ENCODE measurements at places on chromosomes 16 and 17. TPM values are rescaled to one million over a fixed set of nuclear protein-coding genes. Genes with fewer than 3 reads are reported as not detected.

DNA sequence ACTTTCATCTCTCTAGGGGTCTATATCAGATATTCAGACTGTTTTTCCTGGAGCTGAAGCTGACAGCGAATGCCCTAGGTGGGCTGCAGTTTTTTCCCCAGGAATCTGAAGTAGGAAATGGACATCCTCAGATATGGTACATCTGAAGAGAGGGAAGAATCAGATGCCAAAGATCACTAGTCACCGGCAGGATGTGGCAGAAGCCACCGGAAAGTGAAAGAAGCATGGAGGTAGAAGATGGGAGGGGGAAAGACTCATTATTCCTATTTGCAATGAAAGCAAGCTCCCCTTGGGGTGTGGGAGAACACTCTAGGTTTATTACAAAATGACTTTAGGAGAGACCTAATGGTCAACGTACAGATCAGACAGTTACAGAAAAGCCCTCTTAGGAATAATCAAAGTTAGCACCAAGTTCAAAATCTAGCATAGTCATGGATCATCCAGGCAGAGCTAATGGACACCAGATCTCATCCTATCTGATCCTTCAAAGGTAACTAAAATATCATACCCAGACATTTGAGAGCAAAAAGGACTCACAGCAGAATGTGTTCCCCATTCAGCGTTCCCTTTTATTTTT lies 110.7 kb downstream of the HS3ST3A1 start:
- no peaks in the 10 kb centered on the region for H3K4me1 ChIP-seq
- no peak overlapping the region for H3K4me3 ChIP-seq
- H3K27ac ChIP-seq, result no peak overlapping the region
- H3K36me3 ChIP-seq, result no peaks in the 10 kb centered on the region

DNA sequence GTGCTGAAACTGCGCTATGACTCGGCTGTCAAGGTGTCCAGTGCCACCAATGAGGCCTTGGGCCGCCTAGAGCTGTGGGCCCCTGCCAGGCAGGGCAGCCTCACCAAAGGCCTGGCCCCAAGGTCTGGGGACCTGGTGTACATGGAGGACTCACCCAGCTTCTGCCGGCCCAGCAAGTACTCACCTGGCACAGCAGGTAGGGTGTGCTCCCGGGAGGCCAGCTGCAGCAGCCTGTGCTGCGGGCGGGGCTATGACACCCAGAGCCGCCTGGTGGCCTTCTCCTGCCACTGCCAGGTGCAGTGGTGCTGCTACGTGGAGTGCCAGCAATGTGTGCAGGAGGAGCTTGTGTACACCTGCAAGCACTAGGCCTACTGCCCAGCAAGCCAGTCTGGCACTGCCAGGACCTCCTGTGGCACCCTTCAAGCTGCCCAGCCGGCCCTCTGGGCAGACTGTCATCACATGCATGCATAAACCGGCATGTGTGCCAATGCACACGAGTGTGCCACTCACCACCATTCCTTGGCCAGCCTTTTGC lies 25.0 kb downstream of the WNT9B start:
- H3K36me3 ChIP-seq, result no peaks in the 10 kb centered on the region
- H3K27ac ChIP-seq, result no peak overlapping the region
- no peak for DNase-seq
- no peaks in the 10 kb centered on the region for H3K27me3 ChIP-seq
- H3K4me1 ChIP-seq, result peaks cover 5% of the 10 kb centered on the region
- no peak overlapping the region for H3K4me3 ChIP-seq

- no peaks in the 10 kb centered on the region for H3K27me3 ChIP-seq
- H3K4me1 ChIP-seq, result peaks cover 10% of the 10 kb centered on the region
- no peak for DNase-seq
- no peak overlapping the region for H3K4me3 ChIP-seq
- H3K27ac ChIP-seq, result no peak overlapping the region
- H3K36me3 ChIP-seq, result peaks cover 44% of the 10 kb centered on the region
These were observed 32.9 kb downstream of the KNOP1 start for GRCh38 chr16:19685176-19685575.

- H3K36me3 ChIP-seq, result no peaks in the 10 kb centered on the region
- no peaks in the 10 kb centered on the region for H3K4me1 ChIP-seq
- peaks cover 6% of the 10 kb centered on the region for H3K27me3 ChIP-seq
- no peak for DNase-seq
These were observed 385.3 kb downstream of the HAPSTR1 start for GRCh38 chr16:9476744-9477143.

DNA sequence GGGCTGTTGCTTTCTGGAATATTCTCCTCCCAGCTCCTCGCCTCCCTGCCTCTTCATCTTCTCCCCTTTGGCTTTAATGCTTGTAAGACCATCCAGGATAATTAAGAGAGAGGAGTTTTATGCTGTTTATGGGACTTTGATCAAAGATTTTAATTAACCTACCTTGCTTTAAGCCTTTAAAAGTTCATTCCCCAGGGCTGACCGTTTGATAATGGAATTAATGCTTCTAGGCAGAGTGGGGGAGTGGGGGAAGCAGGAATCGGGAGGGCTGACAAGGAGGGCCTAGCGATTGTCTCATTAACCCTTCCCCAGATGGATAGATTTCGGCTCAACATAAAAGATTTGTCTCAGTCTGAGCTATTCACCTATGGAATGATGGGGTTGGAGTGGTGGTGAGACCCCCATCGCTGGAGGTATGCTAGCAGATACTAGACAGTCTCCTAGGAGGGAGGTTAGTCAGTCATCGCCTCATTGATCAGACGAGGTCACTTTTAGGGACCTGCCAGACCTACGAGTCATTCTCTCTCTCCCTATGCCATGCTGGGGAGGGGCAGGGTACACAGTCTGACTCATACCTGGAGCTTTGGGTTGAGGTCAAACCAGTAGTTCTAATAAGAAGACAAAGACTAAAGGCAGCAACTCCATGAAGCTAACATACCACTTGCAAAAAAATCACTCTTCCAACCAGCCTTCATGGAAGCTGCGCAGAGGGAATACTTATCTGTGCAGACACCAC lies 236.6 kb upstream of the NLRP1 start:
- peaks cover 32% of the 10 kb centered on the region for H3K27me3 ChIP-seq
- H3K27ac ChIP-seq, result no peak overlapping the region
- H3K4me1 ChIP-seq, result no peaks in the 10 kb centered on the region
- H3K36me3 ChIP-seq, result no peaks in the 10 kb centered on the region

DNA sequence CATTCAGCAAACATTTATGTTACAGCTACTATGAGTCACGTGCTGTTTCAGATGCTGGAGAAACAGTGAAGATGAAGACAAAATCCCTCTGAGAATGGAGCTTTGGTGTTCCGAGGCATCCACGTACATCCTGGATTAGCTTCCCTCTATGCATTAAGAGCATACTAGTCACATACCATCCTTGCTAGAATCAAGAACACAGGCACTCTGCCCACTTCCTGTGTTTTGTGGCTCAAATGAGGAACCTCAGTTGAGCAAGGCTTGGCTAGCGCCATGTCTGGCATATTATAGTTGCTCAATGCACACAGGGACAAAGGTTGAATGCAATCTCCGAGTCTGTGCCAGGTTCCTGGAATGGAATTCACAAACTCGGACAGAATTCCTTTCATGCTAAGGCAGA lies 297.5 kb downstream of the XYLT1 start:
- no peak overlapping the region for H3K4me3 ChIP-seq
- H3K4me1 ChIP-seq, result peaks cover 14% of the 10 kb centered on the region
- H3K27me3 ChIP-seq, result no peaks in the 10 kb centered on the region
- no peak overlapping the region for H3K27ac ChIP-seq

DNA sequence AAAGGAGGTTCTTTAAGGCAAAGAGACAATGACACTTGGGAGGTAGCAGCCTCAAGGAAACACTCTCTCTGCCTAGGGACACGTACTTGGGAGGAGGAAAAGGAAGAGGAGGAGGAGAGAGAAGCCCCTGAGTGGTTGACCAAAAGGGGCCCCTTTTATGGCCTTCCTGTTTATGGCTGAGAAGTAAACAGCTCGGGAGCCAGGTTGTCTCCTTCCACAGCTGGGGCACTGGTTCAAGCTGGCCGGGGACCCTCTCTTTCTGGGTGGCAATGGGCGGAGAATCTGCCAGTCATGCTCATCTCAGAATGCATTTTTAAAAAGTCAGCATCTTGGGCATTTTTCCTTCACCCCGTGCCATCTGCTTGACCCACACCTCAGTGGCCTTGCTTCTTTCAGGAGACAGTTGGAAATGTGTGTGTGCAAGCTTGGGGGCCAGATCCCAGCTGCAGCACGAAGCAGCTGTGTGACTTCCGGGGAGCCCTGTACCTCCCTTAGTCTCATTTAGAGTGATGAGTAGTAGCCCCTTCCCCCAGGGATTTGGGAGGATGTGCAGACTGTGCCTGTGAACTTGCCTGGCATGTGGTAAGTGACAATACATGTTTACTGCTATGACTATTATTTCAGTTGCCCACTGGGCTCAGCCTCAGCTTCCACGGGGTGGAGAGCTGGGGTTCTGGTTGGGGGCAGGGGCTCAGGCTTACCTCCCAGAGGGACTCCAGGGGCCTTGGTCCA lies 33.8 kb upstream of the SALL1 start:
- no peaks in the 10 kb centered on the region for H3K4me1 ChIP-seq
- no peak for DNase-seq
- no peak overlapping the region for H3K4me3 ChIP-seq
- H3K27ac ChIP-seq, result no peak overlapping the region
- H3K36me3 ChIP-seq, result no peaks in the 10 kb centered on the region

GRCh38 chr17:44353672-44354331 lies 8.7 kb downstream of the GRN start:
- peak; percentile 39 for DNase-seq
- no peaks in the 10 kb centered on the region for H3K27me3 ChIP-seq
- H3K27ac ChIP-seq, result no peak overlapping the region
- peaks cover 7% of the 10 kb centered on the region for H3K4me1 ChIP-seq

Gene CHAD
- not detected for total RNA-seq

- H3K27me3 ChIP-seq, result no peaks in the 10 kb centered on the region
- H3K4me1 ChIP-seq, result peaks cover 15% of the 10 kb centered on the region
- H3K27ac ChIP-seq, result peak overlapping the region; percentile 91
- H3K36me3 ChIP-seq, result peaks cover 7% of the 10 kb centered on the region
- no peak for DNase-seq
These were observed 791 bp upstream of the C17orf75 start for GRCh38 chr17:32342603-32343325.

- H3K4me3 ChIP-seq, result no peak overlapping the region
- H3K27me3 ChIP-seq, result no peaks in the 10 kb centered on the region
- H3K36me3 ChIP-seq, result no peaks in the 10 kb centered on the region
- H3K27ac ChIP-seq, result no peak overlapping the region
- H3K4me1 ChIP-seq, result no peaks in the 10 kb centered on the region
These were observed 25.6 kb upstream of the PMFBP1 start for GRCh38 chr16:72197545-72197944.

DNA sequence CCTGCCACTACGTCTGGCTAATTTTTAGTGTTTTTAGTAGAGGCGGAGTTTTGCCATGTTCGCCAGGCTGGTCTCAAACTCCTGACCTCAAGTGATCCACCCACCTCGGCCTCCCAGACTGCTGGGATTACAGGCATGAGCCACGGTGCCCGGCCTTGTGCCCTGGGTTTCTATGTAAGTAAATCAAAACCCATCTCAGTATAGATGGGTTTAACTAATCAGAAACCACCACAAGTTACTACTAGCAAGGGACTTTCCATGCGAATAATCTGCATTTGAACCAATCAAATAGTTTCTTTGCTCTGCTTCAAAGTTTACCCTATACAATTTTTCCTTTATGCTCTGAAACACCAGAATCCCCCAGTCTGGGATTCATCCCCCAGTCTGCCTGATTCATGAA lies 16.5 kb upstream of the EIF1 start:
- peaks cover 36% of the 10 kb centered on the region for H3K4me1 ChIP-seq
- DNase-seq, result no peak
- H3K27me3 ChIP-seq, result no peaks in the 10 kb centered on the region

DNA sequence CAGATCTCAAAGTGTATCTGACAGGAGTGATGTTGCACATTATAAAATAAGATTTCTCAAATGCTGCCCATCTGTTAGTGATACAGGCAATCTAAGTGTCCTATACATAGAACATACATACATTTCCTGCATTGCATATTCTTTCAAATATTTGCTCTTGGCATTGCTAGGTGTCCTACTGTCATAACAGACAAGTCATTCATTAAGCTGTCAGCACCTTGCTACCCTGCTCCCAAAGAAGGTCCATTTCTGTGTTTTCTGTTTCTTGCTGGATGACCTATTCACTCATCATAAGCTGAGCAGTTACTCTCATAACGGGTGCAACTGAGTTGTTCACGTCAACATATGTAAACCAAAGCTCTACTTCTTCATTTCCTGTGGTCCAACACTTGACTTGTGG lies 719.0 kb downstream of the KCNJ2 start:
- H3K27me3 ChIP-seq, result peaks cover 4% of the 10 kb centered on the region
- no peak for DNase-seq
- no peaks in the 10 kb centered on the region for H3K4me1 ChIP-seq
- H3K36me3 ChIP-seq, result no peaks in the 10 kb centered on the region
- H3K27ac ChIP-seq, result no peak overlapping the region

- no peaks in the 10 kb centered on the region for H3K4me1 ChIP-seq
- H3K27me3 ChIP-seq, result no peaks in the 10 kb centered on the region
- H3K27ac ChIP-seq, result no peak overlapping the region
- H3K36me3 ChIP-seq, result peaks cover 1% of the 10 kb centered on the region
These were observed 1496.5 kb upstream of the GOT2 start for GRCh38 chr16:60230666-60231065.

- H3K4me1 ChIP-seq, result peaks cover 15% of the 10 kb centered on the region
- H3K36me3 ChIP-seq, result no peaks in the 10 kb centered on the region
- no peak overlapping the region for H3K4me3 ChIP-seq
- H3K27ac ChIP-seq, result no peak overlapping the region
- H3K27me3 ChIP-seq, result peaks cover 22% of the 10 kb centered on the region
These were observed 103.9 kb downstream of the GNAO1 start for GRCh38 chr16:56295059-56295665.

- H3K36me3 ChIP-seq, result peaks cover 5% of the 10 kb centered on the region
- H3K27me3 ChIP-seq, result no peaks in the 10 kb centered on the region
- no peak overlapping the region for H3K27ac ChIP-seq
- H3K4me3 ChIP-seq, result no peak overlapping the region
- no peak for DNase-seq
These were observed 63.3 kb downstream of the KSR1 start for GRCh38 chr17:27519550-27519949.

DNA sequence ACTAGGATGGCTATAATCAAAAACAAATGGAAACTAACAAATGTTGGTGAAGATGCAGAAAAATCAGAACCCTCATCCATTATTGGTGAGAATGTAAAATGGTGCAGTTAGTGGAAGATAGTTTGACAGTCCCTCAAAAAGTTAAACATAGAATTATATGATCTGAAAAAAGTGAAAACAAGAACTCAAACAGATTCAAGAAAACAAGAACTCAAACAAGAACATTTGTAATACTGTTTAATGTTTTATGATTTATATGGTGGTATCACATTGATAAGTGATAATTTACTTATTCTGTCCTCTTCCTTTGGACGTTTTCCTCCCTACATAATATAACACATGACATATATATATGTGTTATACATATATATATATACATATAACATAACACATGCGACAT lies 12.0 kb downstream of the USP31 start:
- H3K27ac ChIP-seq, result no peak overlapping the region
- H3K36me3 ChIP-seq, result peaks cover 34% of the 10 kb centered on the region
- no peak overlapping the region for H3K4me3 ChIP-seq
- no peak for DNase-seq

GRCh38 chr16:48173889-48174288 lies 18.1 kb upstream of the ABCC12 start:
- no peak for DNase-seq
- peaks cover 5% of the 10 kb centered on the region for H3K27me3 ChIP-seq
- no peak overlapping the region for H3K27ac ChIP-seq
- no peak overlapping the region for H3K4me3 ChIP-seq
- peaks cover 2% of the 10 kb centered on the region for H3K4me1 ChIP-seq
- no peaks in the 10 kb centered on the region for H3K36me3 ChIP-seq

GRCh38 chr17:4555873-4556759 lies 932 bp upstream of the MYBBP1A start:
- no peaks in the 10 kb centered on the region for H3K27me3 ChIP-seq
- H3K27ac ChIP-seq, result peak overlapping the region; percentile 93
- peaks cover 17% of the 10 kb centered on the region for H3K4me1 ChIP-seq
- peak overlapping the region; percentile 97 for H3K4me3 ChIP-seq
